Fibroblast of skin of back (primary cell): ENCODE measurements at places on chromosomes 3 and 15.

DNA sequence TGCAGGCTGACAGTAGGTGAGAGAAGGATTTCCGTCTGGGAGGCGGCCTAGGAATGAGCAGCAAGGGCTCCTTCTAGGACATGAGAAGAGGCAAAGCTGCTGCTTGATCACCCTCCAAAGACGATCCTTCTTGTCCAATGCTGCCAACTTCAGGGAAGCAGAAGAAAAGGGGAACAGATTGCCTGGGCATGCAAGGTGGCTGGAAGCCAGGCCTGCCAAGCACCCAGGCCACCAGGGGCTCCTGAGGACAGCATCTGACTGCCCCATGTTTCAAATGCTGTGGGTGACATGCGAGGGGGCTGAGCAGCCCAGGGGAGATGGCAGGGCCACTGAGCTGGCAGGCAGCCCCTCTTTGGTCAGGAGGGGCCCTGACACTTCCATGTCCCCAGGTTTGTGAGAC is 3.3 kb upstream of the GRIP2 start:
- no peak for DNase-seq

DNA sequence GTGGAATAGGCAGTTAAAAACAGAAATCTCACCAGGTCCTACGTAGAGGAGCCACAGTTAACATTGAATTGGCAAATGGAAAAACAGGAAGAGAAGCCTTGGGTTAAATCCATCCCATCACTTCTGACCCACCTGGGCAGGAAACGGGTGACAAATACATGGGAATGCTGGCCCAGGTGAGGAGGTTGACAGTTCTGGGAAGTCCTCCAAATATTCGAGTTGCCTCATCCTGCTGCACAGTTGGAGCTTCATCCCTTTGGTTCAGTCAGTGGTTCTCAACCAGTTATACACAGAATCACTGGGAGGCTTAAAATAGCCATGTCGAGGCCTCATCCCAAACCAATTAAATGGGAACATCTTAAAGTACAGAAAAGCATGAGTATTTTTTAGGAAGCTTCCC is 5.3 kb downstream of the MYZAP start:
- no peak for DNase-seq

DNA sequence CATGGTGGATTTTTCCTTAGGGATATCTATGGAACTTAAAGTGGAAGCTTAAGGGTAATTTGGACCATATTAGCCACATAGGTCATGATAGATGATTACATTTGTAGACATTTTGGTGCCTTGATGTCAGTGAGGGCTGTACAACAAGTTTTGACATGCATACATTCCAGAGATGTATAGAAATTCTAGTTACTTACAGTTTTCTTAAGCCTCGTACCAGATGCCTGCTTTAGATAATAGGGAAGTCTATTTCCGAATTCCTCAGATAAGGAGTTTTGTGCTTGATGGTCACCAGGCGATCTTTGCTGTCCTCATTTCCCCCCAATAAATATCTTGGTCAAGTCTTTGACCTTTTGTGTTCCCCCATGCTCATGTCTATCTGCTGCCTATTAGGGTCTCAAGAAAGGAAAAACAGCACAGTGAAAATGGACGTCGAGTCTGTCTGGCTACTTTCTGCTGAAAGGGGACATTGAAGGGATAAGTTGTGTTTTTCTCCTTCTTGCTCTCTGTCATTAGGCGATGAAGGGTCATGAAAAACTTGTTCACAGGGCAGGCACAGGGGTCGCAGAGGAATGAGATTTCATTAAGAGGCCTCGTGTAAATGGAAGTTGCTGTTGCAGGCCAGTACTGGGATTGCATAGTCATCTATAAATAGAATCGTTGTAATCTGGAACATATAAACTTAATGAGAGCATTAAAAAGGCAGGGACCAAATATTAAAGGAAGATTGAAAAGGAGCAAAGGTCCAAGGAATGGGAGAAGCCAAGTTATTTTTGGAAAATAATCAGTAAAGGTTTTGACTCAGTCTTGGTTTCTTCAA is 20.0 kb upstream of the SENP7 start:
- no peak for DNase-seq

GRCh38 chr3:159045279-159045885 is 243.5 kb downstream of the MFSD1 start:
- DNase-seq: no peak

DNA sequence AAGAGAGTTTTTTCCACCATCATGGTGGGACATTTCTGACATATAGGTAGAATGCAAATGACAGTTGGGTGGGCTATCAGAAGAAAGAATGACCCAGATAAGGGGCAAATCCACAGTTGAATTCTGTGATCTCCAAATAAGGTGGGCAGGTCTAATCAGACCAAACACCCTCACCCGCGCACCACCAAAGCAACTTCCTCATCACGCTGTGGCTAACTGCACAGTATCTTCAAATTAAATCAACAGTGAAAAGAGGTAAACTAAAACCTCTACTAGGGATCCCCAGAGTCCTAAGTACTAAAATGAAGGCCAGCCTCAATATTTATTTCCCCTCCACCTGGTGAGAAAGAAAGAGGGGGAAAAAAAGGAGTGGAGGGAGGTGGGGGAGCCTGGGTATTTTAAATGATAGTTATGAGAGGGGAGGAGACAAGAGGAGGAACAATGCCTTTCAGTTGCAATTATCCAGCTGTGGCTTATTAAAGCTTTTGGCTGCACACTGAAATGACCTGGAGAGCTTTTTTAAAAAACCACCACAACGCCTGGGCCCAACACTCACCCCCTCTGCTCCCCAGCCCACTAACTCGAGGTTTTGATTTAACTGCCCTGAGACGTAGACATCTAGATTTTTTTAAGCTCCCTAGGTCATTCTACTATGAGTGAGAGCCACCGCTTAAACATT is 61.0 kb downstream of the LRIG1 start:
- no peak for DNase-seq

DNA sequence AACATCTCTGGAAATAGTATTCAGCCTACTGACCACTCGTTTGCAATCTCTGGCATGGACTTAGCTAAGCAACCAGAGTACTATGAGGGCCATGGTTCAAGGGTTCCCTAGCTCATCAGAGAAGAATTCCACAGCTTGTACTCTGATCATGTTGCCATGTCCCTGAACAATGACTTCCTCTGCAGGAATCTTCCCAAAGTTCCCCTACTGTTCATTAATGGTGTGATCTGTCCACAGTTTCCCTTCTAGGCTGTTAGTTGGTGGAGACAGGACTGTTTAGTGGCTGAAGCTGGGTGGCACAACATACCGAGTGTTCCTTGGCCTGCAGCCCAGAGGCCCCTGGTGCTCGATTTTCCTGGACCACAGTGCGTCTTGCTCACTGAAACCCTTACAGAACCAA is 44.4 kb upstream of the GALNT15 start:
- peak; percentile 97 for DNase-seq

GRCh38 chr15:39587731-39588530 is 7.1 kb downstream of the THBS1 start:
- peak; percentile 56 for DNase-seq

- DNase-seq: no peak
These were observed 89.6 kb downstream of the GAP43 start for GRCh38 chr3:115712871-115713270.

DNA sequence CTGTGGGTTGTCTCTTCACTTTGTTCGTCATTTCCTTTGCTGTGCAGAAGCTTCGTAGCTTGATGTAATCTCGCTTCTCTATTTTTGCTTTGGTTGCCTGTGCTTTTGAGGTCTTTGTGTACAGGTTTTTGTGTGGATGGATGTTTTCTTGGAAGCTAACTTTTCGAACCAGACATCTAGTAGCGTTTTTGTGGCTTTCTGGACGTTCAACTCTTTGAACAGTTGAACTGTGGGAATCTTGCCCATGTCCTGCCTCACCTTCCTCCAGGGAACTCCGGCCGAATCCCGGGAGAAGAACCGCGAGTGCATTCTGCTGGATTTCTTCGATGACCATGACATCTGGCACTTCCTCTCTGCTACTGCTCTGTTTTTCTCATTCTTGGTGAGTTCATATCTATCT is 70.6 kb downstream of the USF3 start:
- no peak for DNase-seq

DNA sequence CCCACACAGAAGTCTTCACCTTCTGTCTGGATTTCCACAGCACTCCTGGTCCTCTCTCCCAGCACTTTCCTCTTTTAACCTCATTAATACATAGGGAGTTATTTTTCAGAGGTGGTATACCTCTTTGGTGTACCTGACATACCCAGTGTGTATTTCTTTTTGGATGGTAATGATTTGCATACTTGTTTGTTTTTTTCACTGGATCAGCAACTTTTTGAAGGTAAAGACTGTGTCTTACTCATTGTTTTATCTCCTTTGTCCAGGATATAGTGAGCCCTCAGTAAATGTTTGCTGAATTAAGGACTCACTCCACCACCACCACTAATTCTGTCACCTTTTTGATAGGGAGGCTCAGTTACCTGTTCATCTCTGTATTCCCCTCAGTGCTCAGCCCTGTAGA is 52.1 kb downstream of the SACM1L start:
- DNase-seq: no peak

GRCh38 chr15:67102599-67102929 is 37.2 kb downstream of the SMAD3 start:
- no peak for DNase-seq

GRCh38 chr3:59606638-59607266 is 556.9 kb upstream of the CFAP20DC start:
- DNase-seq: no peak

- no peak for DNase-seq
These were observed 236.6 kb downstream of the PLCL2 start for GRCh38 chr3:17121336-17121735.

- no peak for DNase-seq
These were observed 114.0 kb upstream of the POU1F1 start for GRCh38 chr3:87390353-87390752.

DNA sequence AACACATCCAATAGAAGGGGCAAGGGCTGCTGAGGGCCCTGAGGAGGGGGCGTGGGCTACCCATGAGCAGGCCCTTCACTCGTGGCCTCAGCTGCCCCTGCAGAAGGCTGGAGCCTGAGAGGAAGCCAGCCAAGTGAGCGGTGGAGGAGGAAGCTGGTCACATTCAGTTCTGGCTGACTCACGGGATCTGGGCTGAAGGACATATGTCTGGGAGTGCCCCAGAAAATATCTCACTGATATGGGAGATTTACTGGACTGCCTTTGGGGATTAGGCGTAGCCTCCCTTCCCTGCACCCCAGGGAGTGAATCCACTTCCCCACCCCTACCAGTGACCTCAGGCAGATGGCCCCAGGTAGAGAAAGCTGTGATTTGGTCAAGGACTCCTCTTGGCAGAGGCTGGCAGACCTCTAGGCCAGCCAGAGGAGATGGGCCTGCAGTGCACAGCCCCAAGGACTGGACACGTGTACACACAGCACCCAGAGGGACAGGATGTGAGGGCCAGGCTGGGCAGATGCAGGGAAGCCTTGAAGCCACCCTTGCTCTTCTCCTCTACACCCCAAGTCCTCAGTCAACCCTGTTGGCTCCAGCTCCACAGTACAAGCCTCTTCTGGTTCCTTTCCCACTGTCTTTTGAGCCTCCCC is 14.2 kb upstream of the ANKDD1A start:
- DNase-seq: peak; percentile 81

DNA sequence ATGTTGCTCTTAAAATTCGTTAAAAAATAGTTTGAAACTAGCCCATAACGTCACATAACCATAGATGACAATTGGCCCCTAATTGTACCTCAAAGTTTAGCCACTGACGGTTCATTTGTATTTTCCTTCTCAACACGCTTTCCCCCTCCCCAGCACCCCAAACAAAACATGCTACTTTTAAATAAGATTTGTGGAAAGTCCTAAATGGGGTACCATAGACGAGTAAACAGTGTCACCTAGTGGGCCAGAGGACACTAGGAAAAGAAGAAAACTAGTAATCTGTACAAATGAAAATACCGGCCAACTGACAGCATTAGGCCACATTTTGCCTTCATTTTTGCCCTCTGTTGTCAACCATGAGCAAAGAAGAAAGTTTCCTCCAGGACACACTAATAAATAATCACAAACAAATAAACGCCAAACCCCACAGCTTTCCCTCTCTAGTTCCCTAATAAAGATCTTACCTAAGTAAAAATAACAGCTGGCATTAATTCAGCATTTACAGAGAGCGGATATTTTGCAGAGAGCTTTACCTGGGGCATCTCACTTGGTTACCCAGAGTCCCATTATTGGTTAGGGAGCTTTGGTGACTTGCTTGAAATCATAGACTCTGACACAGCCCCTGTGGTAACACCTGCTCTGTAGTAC is 175.1 kb upstream of the ATP11B start:
- DNase-seq: peak; percentile 24

- DNase-seq: no peak
These were observed 89.0 kb downstream of the AP4E1 start for GRCh38 chr15:50997371-50998051.

DNA sequence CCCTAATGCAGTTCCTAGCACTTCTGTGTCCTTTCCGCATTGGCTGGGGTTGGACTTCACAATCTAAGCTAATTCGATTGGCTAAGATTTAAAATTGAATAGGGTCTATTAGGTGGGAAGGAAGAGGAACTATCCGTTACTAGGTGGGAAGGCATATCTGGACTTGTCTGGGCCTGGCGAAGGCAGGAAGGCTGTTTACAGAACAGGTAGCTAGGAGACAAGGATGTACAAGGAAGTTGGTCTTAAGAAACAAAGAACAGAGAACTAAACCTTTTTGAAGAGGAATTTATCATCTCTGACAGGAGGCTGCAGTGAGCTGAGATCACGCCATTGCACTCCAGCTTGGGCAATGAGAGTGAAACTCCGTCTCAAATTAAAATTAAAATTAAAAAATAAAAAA is 17.3 kb upstream of the ATG7 start:
- no peak for DNase-seq

- no peak for DNase-seq
These were observed 55.5 kb downstream of the FNDC3B start for GRCh38 chr3:172094621-172095557.

GRCh38 chr3:50288387-50289007 is 3.7 kb downstream of the IFRD2 start:
- DNase-seq: no peak

DNA sequence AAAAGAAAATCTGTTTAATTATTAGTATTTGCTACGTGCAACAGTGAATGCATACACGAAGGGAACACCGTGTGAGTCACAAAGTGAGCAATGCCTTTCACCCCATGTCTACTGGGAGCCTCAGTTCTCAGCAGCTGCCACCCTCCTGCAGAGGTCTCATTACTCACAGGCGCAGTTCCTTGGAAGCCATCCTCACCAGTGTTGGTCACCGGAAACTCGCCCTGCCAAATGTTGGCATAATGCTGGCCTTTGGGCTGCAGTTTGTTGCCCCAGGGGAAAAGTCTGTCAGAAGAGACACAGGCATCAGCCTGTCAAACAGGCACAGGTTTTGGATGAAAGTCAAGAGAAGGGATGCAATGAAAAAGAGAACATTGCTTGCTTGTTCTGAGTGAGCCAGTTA is 50.1 kb downstream of the SUMF1 start:
- peak; percentile 79 for DNase-seq

- no peak for DNase-seq
These were observed 70.5 kb upstream of the BOC start for GRCh38 chr3:113140876-113141275.

DNA sequence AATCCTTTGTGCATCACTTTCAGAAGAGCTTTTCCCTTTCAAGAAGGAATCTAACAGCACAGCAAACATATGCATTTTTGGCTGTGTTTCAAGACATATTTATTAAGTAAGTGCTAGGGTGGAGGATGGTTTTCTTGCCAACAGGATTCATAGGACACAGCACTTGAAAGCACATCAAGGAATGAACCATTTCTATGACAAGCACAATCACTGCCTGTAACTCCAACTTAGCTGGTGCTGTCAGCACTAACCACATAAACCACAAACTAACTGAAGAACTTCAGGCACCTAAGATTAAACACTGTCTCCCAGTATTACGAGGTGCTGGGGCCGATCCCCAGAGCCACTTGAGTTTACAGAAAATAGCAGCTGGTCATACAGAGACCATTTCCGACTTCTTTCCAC is 35.4 kb upstream of the SPRED1 start:
- DNase-seq: peak; percentile 76
